Cardiac muscle cell (in vitro differentiated cells and primary cell): ENCODE measurements at places on chromosomes 1 and 21. TPM values are rescaled to one million over a fixed set of nuclear protein-coding genes. Genes with fewer than 3 reads are reported as not detected.

USH2A gene
- 0.24 and 0.25 TPM in 2 replicates for total RNA-seq

RLF gene
- 19.0 and 27.5 TPM in 2 replicates for total RNA-seq

TIE1 gene
- 2.2 and 5.0 TPM in 2 replicates for total RNA-seq

LEMD1 gene
- not detected in 2 replicates for total RNA-seq

OR10T2 gene
- total RNA-seq: not detected in 2 replicates

IFNLR1 gene
- 3.5 and 3.9 TPM in 2 replicates for total RNA-seq

GRIK3 gene
- total RNA-seq: 0.09 TPM in 1 of 2 replicates, not detected in the other

MASP2 gene
- not detected in 2 replicates for total RNA-seq

TDRD10 gene
- 0.51 and 0.53 TPM in 2 replicates for total RNA-seq

GRCh38 chr21:17146426-17146825 is 366.4 kb upstream of the CXADR start:
- no peak overlapping the region for H3K4me3 ChIP-seq
- no peaks in the 10 kb centered on the region for H3K4me1 ChIP-seq
- no peaks in the 10 kb centered on the region for H3K27me3 ChIP-seq
- H3K27ac ChIP-seq: no peak overlapping the region
- no peak for DNase-seq

GRCh38 chr21:33434770-33435360 is 31.7 kb downstream of the IFNGR2 start:
- H3K27me3 ChIP-seq: no peaks in the 10 kb centered on the region
- no peaks in the 10 kb centered on the region for H3K4me1 ChIP-seq
- peak; percentile 90 for DNase-seq
- H3K4me3 ChIP-seq: no peak overlapping the region

DNA sequence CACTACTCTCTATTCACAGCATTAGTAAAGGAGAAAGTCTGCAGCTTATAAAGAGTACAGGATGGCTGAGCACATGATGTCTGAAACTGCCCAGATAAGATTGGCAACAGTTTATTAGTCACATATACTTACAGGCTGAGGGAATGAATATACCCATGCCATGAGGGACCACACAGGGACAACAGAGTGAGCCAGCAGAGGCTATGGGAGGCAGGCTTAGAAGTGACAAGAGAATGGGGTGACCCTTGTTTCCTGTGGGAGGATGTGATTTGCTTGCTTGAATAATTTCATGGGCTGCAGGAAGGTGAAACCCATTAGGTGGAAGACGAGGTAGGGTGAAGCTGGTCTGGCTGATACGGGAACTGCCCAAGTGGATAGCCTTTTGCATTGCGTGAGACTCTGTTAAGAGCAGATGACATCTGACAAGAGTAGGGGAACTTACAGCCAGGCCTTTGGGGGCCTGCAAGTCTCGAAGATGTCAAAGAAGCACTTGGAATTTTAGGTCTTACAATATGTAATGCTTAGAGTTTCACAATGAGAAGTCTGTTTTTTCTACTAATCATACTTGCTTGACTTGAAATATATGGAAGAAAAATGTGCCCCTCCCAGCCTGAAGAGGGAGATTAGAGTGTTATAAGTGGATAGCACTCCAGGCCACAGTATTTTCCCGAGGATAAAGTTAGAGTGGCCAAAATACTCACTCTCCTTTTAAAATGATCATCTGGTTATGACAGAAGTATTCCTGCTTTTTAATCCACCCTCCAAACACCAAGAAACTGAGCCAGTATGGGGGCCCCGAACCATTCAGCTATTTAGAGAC is 34.6 kb upstream of the TNFSF4 start:
- no peaks in the 10 kb centered on the region for H3K36me3 ChIP-seq
- H3K4me1 ChIP-seq: no peaks in the 10 kb centered on the region
- no peak overlapping the region for H3K27ac ChIP-seq
- H3K27me3 ChIP-seq: no peaks in the 10 kb centered on the region

GRCh38 chr21:26159869-26160268 is 10.7 kb downstream of the APP start:
- H3K27me3 ChIP-seq: no peaks in the 10 kb centered on the region
- no peak overlapping the region for H3K4me3 ChIP-seq
- H3K4me1 ChIP-seq: peaks cover 12% of the 10 kb centered on the region
- no peak for DNase-seq
- H3K36me3 ChIP-seq: no peaks in the 10 kb centered on the region
- H3K27ac ChIP-seq: peak overlapping the region; percentile 5

DNA sequence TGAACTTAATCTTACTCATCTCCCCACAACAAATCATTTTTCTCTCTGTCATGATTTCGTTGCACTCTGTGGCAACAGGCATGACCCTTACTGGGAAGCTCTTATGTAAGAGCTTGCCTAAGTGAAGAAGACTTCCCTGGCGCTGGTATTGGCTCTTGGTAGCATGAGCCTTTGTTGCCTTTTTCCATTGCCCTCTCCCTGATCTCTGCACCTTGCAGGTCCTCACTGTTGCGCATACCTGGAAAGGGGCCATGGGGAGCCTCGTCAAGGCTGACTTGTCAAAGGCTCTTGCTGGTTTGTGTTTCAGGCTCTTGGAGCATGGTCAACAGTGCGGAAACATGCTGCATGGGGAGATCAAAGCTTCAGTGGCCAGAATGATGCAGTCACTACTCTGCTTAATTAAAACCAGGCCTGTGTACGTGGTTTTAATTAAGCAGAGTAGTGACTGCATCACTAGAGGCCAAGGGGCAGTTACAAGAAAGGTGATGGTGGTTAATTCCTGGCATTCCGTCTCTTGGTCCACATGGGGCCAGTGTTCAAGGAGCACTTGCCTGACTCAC is 141.3 kb downstream of the SPATA46 start:
- no peak overlapping the region for H3K27ac ChIP-seq
- no peak overlapping the region for H3K4me3 ChIP-seq
- no peaks in the 10 kb centered on the region for H3K36me3 ChIP-seq
- DNase-seq: peak; percentile 42
- H3K27me3 ChIP-seq: no peaks in the 10 kb centered on the region

DNA sequence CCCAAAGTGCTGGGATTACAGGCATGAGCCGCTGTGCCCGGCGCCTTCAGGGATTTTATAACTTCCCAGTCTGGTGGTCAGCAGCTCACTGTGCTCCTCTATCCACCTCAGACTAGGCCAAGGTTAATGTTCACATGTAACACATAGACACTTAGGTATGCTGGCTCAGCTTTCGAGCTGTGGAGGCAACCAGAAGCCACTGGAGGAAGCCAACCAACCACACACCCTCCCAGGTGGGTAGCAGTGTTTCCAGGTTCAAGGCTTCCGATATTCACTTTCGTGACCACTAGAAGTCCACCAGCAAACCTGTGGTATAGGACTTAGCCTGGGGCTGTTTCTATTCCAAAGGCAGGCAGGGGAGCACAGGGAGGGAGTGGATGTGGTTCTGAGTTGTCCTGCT is 255.9 kb upstream of the KIAA0040 start:
- H3K4me1 ChIP-seq: no peaks in the 10 kb centered on the region
- DNase-seq: no peak
- H3K4me3 ChIP-seq: no peak overlapping the region

DNA sequence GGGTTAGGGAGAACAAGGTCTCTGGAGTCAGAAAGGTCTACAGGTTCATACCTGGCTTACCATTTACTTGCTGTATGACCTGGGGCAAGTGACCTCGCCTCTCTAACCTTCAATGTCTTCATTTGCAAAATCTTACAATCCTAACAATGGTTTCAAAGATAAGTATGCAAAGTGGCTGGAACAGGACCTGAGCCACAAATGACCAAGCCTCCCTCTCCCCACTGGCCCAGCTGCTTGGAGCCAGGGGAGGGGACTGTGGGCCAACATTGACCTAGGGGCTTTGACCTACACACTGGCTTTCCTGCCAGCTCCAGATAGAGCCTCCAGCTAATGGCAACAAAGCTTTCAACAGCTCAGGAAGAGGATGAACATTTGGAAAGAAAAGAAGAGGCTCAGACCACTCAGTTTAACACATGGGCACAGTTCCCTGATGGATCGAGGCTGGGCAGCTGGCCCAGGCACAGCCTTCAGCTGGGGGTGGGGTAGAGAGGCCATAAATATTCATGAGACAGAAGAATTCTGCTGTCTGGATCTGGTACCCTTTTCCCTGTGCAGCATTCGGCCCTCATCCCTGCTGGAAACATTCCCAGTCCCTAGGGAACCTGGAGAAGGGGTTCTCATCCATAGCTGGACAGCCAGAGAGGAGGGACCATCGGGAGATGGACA is 12.9 kb downstream of the PTAFR start:
- H3K36me3 ChIP-seq: no peaks in the 10 kb centered on the region
- no peak for DNase-seq
- H3K27me3 ChIP-seq: no peaks in the 10 kb centered on the region
- H3K4me1 ChIP-seq: no peaks in the 10 kb centered on the region
- no peak overlapping the region for H3K4me3 ChIP-seq

GRCh38 chr1:38793299-38793698 is 66.3 kb downstream of the RRAGC start:
- no peaks in the 10 kb centered on the region for H3K36me3 ChIP-seq
- H3K27me3 ChIP-seq: no peaks in the 10 kb centered on the region
- H3K4me1 ChIP-seq: no peaks in the 10 kb centered on the region
- H3K27ac ChIP-seq: no peak overlapping the region
- H3K4me3 ChIP-seq: no peak overlapping the region
- DNase-seq: no peak

DNA sequence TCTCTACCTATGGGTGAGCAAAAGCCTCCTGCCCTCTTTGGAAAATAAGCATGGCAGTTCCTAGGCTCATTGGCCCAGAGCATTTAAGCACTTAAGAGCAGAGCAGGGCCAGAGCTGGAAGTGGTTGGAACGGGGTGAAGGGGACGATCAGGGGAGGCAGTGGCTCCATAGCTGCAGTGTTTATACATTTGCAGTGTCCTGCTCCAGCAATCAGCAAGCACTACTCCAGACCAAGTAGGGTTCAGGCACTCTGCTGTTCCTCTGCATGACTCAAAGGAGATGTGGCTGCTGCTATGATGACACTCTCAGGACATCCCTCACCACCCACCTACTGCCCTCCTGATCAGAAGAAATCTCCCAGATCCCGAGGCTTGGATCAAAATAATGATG is 55.0 kb downstream of the TRABD2B start:
- H3K27me3 ChIP-seq: peaks cover 3% of the 10 kb centered on the region
- H3K4me3 ChIP-seq: no peak overlapping the region
- no peaks in the 10 kb centered on the region for H3K36me3 ChIP-seq
- no peaks in the 10 kb centered on the region for H3K4me1 ChIP-seq

- no peaks in the 10 kb centered on the region for H3K4me1 ChIP-seq
- H3K36me3 ChIP-seq: no peaks in the 10 kb centered on the region
- no peak overlapping the region for H3K4me3 ChIP-seq
These were observed 71.4 kb downstream of the ZNF281 start for GRCh38 chr1:200338451-200338850.

- H3K4me1 ChIP-seq: peaks cover 12% of the 10 kb centered on the region
- no peak overlapping the region for H3K4me3 ChIP-seq
- H3K27me3 ChIP-seq: no peaks in the 10 kb centered on the region
- DNase-seq: no peak
These were observed 44.3 kb upstream of the PLXNA2 start for GRCh38 chr1:208288495-208288894.

GRCh38 chr1:192167911-192168700 is 9.8 kb downstream of the RGS18 start:
- no peaks in the 10 kb centered on the region for H3K4me1 ChIP-seq
- DNase-seq: peak; percentile 36
- no peaks in the 10 kb centered on the region for H3K36me3 ChIP-seq

DNA sequence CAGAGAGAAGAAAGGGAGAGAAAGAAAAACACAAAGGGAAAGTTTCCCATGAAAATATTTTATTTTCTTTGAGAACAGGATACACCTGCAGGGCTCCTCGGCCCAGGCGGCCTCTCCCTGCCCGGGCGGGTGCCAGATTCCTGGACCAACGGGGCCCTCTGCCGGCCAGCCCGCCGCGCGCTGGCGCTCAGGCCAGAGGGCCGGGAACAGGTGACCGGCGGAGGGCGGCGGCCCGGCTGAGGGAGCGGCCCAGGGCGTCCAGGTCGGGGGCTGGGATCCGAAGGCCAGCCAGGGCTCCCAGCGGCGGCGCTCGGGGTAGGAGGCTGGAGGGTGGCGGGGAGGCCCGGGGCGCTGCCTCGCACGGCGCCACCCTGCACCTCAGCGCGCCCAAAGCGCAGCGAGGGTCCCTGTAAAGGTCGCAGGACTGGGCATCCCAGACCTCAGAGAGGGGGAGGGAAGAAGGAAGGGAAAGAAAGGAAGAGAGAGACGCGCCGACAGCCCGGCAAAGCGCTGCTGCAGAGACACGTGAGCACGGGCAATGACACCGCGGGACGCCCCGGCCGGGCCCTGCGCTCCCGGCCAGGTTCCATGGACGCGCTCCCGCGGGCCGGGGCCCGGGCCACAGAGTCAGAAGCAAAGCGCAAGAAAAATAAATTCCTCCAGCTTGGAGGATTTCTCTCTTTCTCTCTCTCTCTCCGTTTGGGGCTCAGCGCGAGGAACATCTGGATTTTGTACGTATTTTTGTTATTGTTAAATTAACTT is 927 bp downstream of the WNT9A start:
- peak overlapping the region; percentile 75 for H3K4me3 ChIP-seq
- no peaks in the 10 kb centered on the region for H3K4me1 ChIP-seq
- H3K27me3 ChIP-seq: peaks cover 23% of the 10 kb centered on the region
- no peaks in the 10 kb centered on the region for H3K36me3 ChIP-seq
- DNase-seq: peak; percentile 71
- H3K27ac ChIP-seq: no peak overlapping the region

DNA sequence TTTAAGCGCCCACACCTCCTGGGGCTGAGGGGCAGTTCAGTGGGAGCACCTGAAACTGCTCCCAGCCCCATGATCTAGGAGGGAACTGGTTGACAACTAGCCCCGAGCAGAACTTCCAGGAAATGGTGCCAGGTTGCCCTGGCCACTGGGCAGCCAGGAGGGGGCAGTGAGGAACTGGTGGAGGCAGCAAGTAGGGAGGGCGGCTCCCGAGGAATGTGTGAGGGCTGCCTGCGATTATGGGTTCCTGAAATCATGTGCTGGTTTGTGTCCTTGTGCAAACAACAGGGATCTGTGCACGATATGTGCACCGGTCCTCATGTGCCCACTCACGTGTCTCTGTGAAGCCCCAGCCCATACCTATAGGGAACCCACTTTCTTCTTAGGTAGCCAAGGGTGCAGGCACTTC is 9.9 kb downstream of the GPR3 start:
- no peaks in the 10 kb centered on the region for H3K27me3 ChIP-seq
- no peak overlapping the region for H3K4me3 ChIP-seq
- peaks cover 27% of the 10 kb centered on the region for H3K4me1 ChIP-seq
- peak overlapping the region; percentile 85 for H3K27ac ChIP-seq
- H3K36me3 ChIP-seq: peaks cover 4% of the 10 kb centered on the region

GRCh38 chr21:34357889-34358288 is 5.9 kb upstream of the KCNE2 start:
- DNase-seq: no peak
- H3K36me3 ChIP-seq: no peaks in the 10 kb centered on the region
- H3K27ac ChIP-seq: no peak overlapping the region
- no peak overlapping the region for H3K4me3 ChIP-seq
- no peaks in the 10 kb centered on the region for H3K27me3 ChIP-seq

DNA sequence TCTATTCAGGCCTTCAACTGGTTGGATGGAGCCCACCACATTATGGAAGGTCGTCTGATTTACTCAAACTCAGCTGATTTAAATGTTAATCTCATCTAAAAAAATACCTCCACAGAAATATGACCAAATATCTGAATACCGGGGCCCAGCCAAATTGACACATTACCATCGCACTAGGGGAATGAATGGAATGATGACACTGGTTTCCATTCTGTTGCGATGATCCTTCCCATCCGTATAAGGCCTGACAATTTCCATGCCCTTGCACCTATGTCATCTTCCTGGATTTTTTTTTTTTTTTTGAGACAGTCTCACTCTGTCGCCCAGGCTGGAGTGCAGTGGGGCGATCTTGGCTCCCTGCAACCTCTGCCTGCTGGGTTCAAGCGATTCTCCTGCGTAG is 397.5 kb downstream of the KIF26B start:
- H3K27me3 ChIP-seq: no peaks in the 10 kb centered on the region
- peaks cover 4% of the 10 kb centered on the region for H3K4me1 ChIP-seq
- H3K36me3 ChIP-seq: no peaks in the 10 kb centered on the region
- no peak overlapping the region for H3K4me3 ChIP-seq
